Activated T-helper 17 cell treated with anti-CD3 and anti-CD28 coated beads, Interleukin-2, amount 50 U/mL, for 72 hours (primary cell): ENCODE measurements at places on chromosomes 1 and 21. TPM values are rescaled to one million over a fixed set of nuclear protein-coding genes. Genes with fewer than 3 reads are reported as not detected.

- no peak for ATAC-seq
These were observed 8.6 kb upstream of the PIGV start for GRCh38 chr1:26779098-26779668.

- ATAC-seq = no peak
These were observed 40.2 kb downstream of the PAX7 start for GRCh38 chr1:18670868-18671225.

DNA sequence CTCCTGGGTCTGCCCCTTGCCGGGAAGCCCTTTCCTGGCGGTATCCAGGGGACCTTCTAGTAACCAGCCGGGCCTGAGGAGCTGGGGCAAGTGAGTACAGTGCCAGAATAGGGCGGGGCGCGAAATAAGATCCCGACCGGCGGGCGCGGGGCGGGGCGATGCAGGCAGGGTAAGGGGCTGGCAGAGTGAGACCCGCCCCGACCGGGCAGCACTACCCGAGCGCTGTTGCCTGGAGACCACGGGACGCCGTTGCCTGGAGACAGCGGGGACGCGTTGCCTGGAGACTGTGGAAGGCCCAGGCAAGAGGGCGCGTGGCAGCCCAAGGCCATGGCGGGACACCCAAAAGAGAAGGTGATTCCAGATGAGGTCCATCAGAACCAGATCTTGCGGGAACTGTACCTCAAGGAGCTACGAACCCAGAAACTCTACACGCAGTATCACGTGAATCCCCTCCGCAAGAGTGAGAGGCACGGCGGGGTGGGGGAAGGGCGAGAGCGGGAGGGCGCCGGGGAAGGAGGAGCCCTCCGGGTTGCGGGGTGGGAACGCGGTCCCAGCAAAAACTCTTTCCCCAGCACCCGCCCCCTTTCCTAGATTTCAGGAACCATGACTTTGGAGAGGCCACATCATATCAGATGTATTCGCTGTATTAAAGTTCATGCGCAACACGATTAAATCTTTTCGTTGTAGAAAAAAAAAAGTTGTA is 24.3 kb downstream of the EBNA1BP2 start:
- ATAC-seq = no peak

DNA sequence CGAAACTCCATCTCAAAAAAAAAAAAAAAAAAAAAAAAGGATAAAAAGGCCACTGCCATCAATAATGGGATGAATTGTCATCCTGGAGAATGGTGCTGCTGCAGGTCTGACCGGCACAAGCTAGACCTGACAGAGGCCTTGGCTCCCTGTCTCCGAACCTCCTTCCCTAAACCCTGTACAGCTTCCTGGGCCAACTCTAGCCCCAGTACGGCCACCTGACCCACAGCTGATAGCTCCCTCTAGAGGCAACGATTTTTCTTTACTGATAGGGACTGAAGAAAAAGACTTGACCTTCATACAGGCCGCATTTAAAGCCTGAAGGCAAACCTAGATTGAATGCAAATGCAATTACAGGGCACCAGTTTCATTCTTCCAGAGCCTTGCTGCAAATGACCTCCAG is 30.7 kb downstream of the NOL9 start:
- no peak for ATAC-seq

DNA sequence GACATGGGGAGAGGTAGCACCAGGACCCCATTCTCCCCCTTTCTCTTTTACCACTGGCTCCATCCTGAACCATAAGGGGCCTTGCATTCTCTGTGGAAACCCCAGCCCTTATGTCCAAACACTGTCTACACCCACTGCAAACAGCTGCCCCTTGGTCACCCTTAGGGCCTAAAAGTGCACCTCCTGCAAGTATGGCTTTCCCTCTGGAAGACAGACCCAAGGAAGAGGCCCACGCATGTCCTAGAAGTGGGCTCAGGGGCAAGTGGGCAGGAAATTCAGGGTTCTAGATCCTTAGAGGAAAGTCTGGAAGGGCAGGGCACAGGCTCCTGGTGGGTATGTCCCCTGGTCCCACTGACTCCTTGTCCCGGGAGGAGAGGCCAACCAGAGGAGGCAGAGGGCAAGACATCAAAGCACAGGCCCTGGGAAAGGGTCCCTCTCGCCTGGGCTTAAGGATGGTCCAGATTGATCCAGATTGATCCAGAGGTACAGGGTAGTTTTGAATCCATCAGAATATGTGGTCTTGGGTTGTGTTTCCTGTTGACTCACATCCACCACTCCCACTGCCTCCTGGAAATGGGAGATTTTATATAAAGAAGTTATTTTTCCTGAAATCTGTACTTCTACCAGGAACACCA is 150.9 kb downstream of the GRIK3 start:
- no peak for ATAC-seq

DNA sequence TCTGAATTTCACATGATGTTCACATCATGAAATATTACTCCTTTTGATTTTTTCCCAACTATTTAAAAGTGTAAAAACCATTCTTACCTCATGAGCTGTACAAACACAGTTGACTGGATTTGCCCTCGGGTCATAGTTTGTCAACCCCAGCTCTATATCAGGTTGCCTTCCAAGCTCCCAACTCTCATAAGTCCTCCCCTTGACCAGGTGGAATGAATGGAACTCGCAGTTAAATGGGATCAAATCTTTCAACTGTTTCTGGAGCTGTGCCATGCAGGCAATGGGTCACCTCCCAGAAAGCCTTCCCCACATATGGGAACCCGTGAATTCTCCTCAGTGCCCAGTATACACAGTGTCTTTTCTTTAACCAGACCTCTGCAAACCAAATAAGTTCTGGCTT is 169.8 kb upstream of the FOXD3 start:
- ATAC-seq = no peak

DNA sequence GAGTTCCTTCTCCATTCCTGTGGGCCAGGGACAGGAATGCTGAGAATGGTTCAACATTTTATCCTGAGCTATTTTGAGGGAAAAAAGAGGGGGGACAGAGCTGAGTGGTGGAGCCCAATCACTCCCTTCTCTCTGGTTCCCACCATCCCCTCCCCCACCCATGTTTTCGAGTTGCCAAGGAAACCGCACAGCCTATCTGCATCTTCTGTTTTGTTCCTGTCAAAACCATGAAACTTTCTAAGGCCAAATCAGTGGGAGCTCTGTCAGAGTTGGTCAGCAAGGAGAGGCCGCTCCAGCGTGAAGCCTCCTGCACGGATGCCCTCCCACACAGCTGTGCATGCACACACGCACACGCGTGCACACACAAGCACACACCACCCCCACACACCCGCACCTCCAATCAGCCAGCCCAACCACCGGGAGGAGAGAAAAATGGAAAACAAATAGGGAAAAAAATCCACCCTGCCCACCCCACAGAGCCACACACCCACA is 54.5 kb upstream of the ATP2B4 start:
- ATAC-seq = no peak

The HIVEP3 gene
- total RNA-seq = 27.6 TPM

DNA sequence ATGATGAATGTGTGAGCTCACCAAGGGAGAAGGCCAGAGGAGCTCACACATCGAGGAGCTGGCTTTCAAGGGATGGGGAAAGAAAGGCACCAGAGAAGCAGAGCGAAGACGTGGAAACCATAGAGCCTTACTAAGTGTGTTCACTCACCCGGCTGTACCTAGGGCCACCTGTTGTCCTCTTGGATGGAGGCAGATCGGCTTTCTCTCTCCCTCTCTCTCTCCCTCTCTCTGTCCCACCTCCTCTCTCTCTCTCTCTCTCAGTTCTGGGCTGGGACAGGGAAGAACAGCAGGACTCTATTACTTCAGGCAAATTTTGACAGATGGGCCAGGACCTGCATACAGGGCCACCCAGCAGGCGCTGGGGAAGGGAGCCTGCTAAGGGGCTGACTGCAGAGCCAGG is 64.8 kb downstream of the HIVEP3 start:
- no peak for ATAC-seq

GRCh38 chr1:226636847-226637096 is 88.2 kb downstream of the STUM start:
- no peak for ATAC-seq

GRCh38 chr1:24786191-24786590 is 40.9 kb downstream of the CLIC4 start:
- ATAC-seq = no peak

GRCh38 chr21:35528116-35529042 is 479.3 kb upstream of the RUNX1 start:
- ATAC-seq = peak; percentile 85

GRCh38 chr21:43726686-43727518 is 8.0 kb downstream of the PDXK start:
- no peak for ATAC-seq

GRCh38 chr1:88730132-88730675 is 46.1 kb downstream of the PKN2 start:
- ATAC-seq = no peak

The CHIA gene
- not detected for total RNA-seq

The OPRD1 gene
- not detected for total RNA-seq

The CDC14A gene
- 31.0 TPM for total RNA-seq

GRCh38 chr1:31510304-31510703 is 66.0 kb upstream of the TINAGL1 start:
- no peak for ATAC-seq

The GBP4 gene
- 31.3 TPM for total RNA-seq

DNA sequence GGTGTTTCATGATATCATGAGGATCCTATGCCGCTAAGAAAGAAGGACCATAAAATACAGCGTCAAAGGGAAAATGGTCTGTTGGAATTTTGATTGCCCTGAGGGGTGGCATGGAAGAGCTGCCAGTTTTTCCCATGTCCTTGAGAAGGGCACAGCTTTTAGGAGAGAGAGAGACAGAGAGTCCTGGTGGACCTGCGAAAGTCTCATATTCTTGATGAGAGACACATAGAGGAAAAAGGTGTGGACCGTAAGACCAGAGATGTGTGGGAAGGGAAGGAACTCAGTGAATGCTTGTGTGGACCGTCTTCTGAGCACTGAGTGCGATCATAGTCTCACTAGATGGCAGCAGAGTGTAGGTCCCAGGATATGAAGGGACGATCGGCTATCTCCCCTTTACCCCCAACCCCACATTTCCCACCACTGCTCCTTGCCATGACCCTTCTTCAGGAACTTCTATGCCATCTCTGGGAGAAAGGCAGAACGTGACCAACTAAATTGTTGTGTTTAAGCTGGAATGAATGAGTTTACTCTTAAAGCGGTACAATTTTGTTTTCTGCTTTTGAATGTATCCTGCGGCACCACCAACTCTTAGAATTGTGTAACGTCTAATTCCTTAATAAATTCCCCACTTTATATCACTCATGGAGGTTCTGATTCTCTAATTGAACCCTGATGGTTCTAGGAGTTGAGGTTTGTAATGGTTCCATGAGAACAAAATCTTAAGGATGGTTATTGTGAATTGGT is 117.7 kb downstream of the CTH start:
- peak; percentile 55 for ATAC-seq

GRCh38 chr1:47179017-47179987 is 10.5 kb downstream of the PDZK1IP1 start:
- ATAC-seq = peak; percentile 90

DNA sequence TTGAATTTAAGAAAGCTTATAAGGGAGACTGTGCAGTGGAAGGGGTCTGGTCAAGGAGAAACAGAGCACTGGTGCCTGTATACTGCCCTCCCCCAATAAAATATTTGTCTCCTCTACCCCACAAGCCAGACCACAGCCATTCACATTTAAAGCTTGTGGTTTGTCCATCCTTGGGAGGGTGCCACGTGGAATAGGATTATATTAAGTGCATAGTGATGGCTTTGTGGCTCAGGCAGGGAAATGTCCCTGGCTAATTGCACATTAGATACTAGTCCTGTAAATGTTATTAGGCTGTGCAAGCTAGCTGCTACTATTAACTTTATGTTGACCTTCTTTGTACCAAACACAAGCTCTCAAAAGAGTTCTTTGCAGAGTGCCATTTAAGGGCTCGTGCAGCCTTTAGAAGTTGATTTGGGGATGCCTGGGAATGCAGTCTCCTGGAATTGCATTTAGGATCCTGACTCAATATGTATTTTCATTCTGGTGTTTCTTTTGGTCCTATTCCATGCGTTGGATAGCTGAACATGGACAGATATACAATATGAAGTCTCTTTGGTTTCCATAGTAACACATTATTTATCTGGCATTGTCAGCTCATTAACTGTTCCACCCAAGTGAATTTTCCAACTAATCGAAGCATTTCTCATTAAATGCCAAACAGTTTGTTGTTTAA is 210.6 kb downstream of the ROR1 start:
- no peak for ATAC-seq

DNA sequence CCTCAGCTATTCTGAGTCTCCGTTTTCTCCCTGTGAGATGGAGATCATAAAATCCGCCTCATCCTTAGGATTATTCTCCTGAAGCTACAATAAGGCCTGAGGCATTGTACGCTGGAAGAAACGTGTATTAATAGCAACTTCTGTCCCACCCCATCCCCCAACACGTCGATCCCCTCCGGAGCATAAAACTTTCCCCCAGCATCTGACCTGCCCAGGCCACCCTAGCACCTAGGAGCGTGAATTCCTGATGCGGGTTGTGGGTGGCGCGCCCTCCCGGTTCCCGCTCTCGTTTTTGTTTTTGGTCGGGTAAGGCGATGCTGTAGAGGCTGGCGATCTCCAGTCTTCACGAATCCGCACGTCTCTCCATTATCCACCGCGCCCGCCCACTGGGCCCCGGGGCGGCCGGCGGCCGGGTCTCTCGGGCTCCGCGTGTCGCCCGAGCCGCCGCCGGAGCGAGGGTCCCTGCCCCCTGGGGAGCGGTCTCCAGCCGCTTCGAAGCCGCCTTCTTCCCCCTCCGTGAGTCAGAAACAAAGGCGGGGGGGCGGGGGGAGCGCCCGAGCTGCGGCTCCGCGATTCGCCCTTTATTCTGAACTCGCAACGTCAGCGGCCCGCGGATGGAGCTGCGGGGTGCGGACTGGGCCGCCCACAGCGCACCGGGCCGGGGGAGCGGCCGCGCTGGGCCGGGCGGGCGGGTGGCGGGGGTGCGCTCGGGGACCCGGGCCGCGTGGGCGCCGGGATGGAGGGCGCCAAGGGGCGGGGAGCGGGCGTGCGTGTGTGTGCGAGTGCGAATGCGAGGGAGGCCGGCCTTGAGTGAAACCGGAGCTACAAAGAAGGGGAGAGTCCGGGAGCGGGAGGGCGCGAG is at the start of gene PLEKHO1:
TSS of gene PLEKHO1 (plus strand) at position 646 of the 862 bp plus-strand sequence. CDS start 342 bp downstream, outside the sequence.
- peak; percentile 79 for ATAC-seq

DNA sequence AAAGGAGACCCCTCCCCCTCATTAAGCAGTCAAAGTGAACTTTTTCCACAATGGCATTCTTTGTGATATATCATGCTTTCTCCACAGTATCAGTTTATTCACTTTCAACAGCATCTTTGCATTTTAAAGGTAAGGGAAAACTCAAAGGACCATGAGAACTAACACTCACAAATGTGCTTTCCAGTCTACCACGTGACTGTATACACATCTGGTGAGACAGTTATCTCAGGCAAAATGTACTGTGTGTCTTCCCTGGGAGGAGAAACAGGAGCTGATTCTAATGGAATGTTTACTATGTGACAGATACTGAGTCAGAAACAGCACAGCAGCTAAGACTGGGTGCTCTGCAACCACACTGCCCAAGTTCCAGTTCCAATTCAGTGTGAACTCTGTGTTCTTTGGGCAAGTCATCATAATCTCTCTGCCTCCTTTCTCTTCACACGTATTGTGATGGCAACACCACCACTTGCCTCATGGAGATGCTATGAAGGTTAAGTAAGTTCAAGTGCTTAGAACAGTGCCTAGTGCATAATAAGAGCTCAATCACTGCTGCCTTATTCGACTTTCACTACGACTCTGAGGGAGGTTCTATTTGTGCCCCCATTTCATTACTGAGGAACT is 79.0 kb downstream of the SLC45A1 start:
- peak; percentile 89 for ATAC-seq

The ZNF593OS gene
- total RNA-seq = not detected

The C8B gene
- total RNA-seq = not detected

The SRSF4 gene
- total RNA-seq = 125 TPM

GRCh38 chr1:66335125-66335524 is 198.8 kb upstream of the SGIP1 start:
- no peak for ATAC-seq
